ENCODE measurements at places on chromosomes 6 and 20. TPM values are rescaled to one million over a fixed set of nuclear protein-coding genes. Genes with fewer than 3 reads are reported as not detected.

Gene ENPP1
- total RNA-seq = 1.6 TPM

Gene MYL9
- total RNA-seq = 5.3 TPM

Gene SCUBE3
- total RNA-seq = not detected

Gene MAFB
- total RNA-seq = 0.18 TPM

Gene CALHM4
- total RNA-seq = 0.10 TPM

Gene SAMD5
- 2.6 TPM for total RNA-seq

Gene TSBP1
- total RNA-seq = not detected

Gene PIM1
- 17.1 TPM for total RNA-seq

Gene VGLL2
- not detected for total RNA-seq

Gene STMND1
- total RNA-seq = not detected

Gene OOEP
- 0.49 TPM for total RNA-seq

Gene PNLDC1
- 0.07 TPM for total RNA-seq

Gene FILIP1
- total RNA-seq = not detected

Gene ZSCAN12
- total RNA-seq = 6.5 TPM

Gene TRIM15
- total RNA-seq = not detected

Gene SNX9
- total RNA-seq = 56.1 TPM

Gene PDSS2
- 12.0 TPM for total RNA-seq

Gene LY6G5C
- 1.1 TPM for total RNA-seq

Gene RAET1L
- 1.1 TPM for total RNA-seq

Gene TOX2
- 0.14 TPM for total RNA-seq

Gene BTBD3
- 17.9 TPM for total RNA-seq

Gene GJA10
- not detected for total RNA-seq

Gene PACRG
- not detected for total RNA-seq

All from foreskin keratinocyte (primary cell).